Activated T-cell treated with anti-CD3 and anti-CD28 coated beads, Interleukin-2, amount 50 U/mL, for 1 hour (primary cell): ENCODE measurements at places on chromosomes 2 and 18.

DNA sequence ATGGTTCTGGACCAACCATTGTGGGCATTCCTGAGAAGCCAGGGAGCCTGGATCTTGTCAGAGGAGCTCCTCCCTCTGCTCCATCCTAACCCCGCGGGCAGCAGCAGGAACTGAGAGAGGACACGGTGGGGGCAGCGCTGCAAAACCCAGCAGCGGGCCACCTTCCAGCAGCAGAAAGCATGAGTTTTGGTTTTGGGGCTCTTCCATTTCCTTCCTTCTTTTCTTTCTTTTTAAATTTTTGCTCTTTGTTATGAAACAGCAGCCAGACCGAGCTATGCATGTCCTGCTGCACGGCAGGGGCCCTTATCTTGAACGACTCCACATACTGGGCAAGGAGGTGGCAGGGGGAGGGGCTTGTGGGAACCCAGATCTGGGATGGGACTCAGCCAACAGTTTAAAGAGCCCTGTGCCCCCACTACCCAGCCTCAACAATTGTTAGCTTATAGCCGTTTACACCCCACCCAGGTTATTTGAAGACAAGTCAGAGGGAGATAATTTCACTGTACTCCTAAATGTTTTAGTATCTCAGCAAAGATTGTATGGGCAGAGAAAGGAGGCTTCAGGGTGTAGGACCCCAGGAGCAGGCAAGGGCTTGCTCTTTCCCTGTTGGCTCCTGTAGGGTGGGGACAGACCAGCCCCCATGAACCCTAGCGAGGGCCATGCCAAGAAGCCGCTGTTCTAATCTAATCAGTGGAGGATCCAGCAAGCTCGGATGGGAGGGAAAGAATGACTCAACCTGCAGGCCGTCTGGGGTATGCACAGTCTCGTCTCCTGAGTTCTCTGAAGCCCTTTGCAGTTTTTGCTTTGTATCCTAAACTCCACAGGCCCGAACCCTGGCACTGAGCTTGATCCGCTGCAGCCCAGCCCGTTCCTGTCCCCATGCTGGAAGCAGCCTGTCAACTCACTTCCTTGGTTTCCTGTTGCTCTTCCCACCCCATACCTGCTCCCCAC is 75.3 kb downstream of the LRRFIP1 start:
- peak; percentile 59 for DNase-seq

DNA sequence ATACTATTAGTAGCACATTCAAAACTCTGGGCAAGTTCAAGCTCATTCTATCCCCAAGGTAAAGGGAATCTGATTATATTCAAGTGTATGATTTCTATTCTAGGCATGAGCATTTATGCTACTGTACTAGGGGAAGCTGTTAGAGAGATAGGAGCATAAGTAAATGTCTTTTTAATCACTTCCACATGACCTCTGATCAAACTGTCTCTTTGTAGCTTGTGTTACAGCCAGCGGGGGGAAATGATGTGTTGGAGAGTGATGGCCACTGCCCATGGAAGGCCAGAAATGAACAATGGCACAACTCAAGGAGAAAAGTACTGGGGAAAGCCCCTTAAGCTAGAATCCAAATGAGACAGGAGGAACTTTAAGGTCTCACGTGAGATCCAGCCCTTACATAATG is 894.9 kb upstream of the CDH2 start:
- no peak for DNase-seq

DNA sequence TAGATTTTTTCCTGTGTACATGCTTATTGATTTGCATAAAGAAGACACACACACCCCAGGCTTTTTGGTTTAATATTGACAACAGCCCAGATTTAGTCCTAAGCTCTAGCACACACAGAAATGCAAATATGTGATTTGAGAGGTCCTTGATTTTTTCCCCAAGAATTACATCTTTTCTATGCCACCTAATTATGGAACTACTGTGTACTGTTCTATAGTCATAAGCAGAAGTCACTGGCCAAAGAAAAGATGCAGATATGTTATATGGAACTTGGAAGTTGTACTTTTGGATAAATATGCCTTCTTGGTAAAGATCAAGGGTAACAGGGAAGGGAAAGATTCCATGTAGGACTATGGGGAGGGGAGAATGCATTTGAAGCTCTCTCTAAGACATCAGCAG is 105.6 kb downstream of the SETBP1 start:
- no peak for DNase-seq

GRCh38 chr2:138209009-138209408 is 244.7 kb downstream of the HNMT start:
- DNase-seq, result no peak

- no peak for DNase-seq
These were observed 57.5 kb downstream of the ZRANB3 start for GRCh38 chr2:135473567-135473966.

- DNase-seq, result no peak
These were observed 680 bp downstream of the ASNSD1 start for GRCh38 chr2:189661957-189662321.

- DNase-seq, result peak; percentile 47
These were observed 20.1 kb downstream of the ARID5A start for GRCh38 chr2:96556441-96557330.

GRCh38 chr2:95052307-95052706 is 26.8 kb downstream of the MAL start:
- DNase-seq, result no peak

- no peak for DNase-seq
These were observed 483.0 kb downstream of the CCDC85A start for GRCh38 chr2:56666777-56667176.

DNA sequence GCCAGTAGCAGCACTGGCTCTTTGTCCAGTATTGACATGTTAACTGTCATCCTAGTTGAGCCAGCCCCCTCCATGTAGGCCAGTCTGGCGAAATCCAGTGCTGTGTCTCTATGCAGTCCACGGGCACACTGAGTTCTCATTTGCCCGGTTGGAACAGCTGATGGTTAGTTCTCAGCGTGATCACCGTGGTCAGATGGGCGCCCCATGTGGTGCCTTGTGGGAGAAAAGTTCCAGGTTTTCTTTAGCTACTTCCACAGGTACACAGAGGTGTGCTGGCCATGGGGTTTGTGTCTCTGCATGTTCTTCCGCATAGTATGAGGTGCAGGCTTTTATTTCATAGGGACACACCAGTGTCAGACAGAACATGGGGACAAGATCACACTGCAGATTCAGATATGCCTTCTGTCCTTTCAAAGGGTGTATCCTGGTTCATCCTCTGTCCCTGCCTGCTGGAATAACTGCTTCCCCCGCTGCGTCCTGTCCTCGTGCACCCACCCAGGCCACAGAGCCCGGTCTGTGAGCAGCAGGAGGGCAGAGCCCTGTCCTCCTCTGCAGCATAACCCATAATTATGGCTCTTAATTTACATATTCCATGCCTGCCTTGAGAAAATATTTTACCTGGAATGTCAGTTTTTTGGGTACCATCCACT is 334.1 kb downstream of the GBX2 start:
- DNase-seq, result no peak
